ENCODE measurements at places on chromosomes 12 and 14.

DNA sequence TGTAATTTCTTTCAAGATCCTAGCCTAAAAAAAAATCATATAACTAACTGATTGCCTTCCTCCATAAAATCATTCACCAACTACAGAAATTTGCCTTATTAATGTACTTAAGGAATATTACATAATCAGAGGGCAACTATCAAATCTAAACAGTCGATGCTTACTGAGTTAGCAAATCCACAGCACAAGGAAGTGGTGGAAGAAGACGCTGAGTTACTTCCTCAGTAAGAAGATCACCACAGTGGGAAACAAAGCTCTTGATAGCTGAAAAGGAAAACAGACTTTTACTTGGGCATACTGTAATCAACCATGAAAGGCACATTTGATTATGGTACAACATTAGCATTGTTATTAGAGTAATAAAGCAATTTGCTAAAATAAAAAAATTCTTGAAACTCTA is 48.7 kb downstream of the HEATR5A start:
- no peak for DNase-seq

DNA sequence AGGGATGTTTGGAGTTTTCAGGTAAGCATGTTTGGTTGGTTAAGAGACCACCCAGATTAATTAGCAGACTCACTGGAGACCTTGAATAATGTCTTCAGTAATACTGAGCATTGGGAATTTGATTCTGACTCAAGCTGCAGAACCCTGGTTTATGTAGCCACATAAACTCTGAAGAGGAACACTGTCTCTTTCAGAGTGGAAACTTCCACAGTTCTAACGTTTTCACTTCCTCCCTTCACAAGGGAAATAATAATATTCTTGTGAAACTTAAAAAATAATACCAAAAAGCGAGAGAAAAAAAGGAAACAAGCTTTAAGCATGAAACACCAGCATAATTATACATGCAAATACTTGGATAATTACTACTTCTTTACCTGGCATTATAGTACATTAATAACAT is 40.0 kb upstream of the ST8SIA1 start:
- no peak for DNase-seq

- DNase-seq = no peak
Observed at GRCh38 chr12:66956300-66956699, 277.4 kb upstream of the GRIP1 start.

DNA sequence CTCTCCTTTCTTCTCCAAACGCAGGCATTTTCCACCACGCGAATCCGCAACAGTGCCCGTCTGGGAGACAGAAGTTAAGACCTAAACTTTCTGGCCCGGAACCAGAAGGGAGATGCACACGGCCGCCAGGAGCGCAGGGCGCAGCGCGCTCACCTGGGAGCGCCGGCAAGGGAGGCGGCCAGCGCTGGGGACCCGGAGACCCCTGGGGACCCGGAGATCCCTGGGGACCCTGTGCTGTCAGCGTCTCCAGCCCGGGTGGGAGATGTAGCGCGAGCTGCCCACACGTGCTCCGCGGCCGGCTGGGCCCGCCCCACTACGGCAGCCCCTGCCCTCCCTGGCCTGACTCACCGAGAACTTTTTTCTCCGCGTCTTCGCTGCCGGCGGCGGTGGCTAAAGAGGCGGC is 620 bp downstream of the YBX3 start:
- DNase-seq = peak; percentile 14

DNA sequence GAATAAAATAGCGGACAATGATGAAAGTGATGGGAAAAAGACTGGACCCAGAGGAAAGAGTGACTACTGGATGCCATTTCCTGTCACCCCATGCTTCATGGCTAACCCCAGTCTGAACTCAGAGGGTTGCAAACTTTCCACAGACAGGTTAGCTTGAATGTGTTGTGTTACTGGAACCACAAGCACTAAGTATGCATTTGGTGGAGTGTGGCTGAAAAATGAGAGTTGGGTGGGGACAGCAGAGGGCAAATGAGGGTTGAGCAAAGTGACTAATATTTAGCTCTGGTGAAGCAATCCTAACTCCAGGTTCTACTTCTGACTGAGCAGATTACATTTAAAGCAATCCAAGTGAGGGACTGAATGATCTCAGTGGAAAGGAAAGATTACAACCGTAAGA is 1.6 kb downstream of the SLC16A7 start:
- peak; percentile 43 for DNase-seq

- no peak for DNase-seq
Observed at GRCh38 chr12:42539696-42540095, 49.9 kb downstream of the PRICKLE1 start.

DNA sequence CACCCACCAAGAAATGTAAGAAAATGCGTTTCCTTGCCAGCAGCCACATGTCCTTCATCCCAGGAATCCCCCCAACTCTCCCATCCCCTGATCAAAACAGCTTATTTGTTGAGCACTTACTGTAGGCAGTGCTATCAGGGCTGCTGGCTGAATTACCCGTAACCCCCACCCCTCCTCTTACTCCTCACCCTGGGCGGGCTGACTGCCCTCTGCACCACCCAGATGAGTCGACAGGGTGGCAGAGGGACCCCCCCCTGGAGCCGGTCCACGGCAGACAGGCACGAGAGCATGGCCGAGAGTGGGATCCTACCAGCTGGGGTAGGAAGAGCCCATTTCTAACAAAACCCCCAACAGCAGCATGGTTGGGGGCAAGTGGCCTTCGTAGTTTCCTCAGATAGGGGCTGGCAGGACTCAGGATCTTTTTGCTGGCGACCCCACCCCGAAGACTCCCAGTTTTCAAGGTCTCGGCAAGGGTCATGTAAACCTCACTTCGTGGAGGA is 1.1 kb upstream of the RHOF start:
- DNase-seq = no peak

Data from stimulated activated CD8-positive, alpha-beta memory T cell treated with anti-CD3 and anti-CD28 coated beads, Interleukin-4, amount 100 ng/mL, for 1 hour (primary cell).